ENCODE measurements at places on chromosomes 4 and X. TPM values are rescaled to one million over a fixed set of nuclear protein-coding genes. Genes with fewer than 3 reads are reported as not detected.

Gene UGT8
- 0.07 TPM for total RNA-seq

- peak; percentile 76 for DNase-seq
Observed at GRCh38 chr4:10879411-10880110, 195.0 kb upstream of the CLNK start.

Gene SYNPO2
- 0.37 TPM for total RNA-seq

DNA sequence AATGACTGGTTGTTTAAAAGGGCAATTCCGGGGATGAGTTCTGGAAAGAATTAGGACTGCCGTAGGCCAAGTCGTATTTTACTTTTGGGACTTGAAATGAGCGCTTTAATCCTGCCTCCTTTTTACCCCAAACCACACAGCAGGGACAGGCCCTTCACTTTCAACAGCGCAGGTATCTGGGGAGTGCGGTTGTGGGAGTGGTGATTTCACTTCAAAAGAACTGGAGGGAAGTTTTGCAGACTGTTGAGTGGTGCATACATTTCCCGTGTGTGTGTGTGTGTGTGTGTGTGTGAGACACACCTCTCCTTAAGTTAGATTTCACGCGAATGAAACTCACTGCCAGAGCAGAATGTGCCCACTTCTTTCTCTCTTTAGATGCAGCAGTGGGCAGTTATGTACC is 2.8 kb downstream of the NHS start:
- DNase-seq = peak; percentile 4

GRCh38 chrX:124440695-124441094 is 94.3 kb downstream of the SH2D1A start:
- no peak for DNase-seq

- peak; percentile 83 for DNase-seq
Observed at GRCh38 chr4:11480683-11481082, 52.0 kb upstream of the HS3ST1 start.

DNA sequence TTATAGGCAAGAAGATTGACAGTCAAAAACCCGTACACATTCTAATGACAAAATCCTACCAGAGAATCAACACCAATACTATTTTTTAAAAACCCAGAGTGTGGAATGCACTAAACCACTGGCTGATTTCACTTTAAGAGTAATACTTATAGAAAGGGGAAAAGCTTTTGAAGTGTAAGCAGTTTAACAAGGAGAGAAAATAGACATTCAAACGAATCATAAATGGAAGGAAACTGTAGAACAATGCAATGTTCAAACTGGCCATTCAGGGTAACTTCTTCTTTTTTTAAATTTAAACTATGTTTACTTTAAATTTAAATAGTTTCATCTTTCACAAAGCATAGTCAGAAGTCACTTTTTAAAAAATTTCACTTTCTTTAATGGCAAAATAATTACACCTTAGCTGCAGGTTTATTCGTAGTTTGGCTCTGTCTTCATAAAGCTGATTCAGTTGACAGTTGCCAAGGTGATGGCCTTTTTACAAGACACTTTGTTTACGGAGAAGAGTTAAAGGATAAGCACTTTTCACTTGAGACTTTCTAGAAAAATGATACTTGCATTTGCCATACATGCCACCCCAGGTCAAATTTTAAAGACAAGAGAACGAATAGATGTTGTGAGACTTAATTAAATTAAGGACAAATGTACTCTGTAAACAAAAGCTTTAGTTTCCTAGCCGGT is 82.4 kb upstream of the KLF3 start:
- no peak for DNase-seq

Gene BEX1
- total RNA-seq = 112 TPM

Gene FGFBP1
- total RNA-seq = 0.47 TPM

Gene ADGRG4
- total RNA-seq = 0.02 TPM

DNA sequence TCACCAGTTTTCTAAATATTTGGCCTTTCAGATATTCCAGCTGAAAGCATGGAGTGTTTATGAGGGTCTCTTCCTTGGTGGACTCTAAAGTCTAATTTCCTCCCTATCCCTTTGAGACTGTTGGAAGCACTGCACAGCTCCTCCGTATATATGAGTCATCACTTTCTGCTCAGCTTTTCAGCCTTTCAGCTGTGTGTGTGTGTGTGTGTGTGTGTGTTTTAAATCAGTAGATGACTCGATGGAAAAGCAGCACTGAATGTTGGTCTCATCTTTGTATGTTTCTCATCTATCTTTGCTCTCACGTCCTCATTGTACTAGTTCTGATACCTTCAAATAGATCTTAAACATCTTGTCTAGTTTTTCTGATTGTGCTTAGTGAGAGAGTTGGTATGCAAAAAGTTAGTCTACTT is 81.6 kb downstream of the ZFX start:
- peak; percentile 79 for DNase-seq

DNA sequence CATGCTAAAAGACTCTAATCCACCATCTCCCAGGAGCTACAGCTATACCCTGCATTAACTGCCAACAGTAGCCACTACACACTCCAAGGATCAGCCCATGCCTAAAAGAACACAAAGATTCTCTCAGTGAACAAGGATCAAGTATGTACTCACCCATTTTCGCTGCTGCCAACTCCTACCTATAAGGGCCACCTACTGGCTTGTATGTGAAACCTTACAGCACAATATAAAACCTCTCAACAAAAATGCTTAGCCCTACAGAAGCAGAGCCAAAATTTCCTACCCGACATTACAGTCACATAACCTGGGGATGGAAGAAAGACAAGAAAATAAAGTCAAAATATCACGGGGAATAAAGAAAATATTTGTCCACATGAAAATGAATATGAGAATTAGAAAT is 562.8 kb upstream of the POU3F4 start:
- peak; percentile 0 for DNase-seq

DNA sequence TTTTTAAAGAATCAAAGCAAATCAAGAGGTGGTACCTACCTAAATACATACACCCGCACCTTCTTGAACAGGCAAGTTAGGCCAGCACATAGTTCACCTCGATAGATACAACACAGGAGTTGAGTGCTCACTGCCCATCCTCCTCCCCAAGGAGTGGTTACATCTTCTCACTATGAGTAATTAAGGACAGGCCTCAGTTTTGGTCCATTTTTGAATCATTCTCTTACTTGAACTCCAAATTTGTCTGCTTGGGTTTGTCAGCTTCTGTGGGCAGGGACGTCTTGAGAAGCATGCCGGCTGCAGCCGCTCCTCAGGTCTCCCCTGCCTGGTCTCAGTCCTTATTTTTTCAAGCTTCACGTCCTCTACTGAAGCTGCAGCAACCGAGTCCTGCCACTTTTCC is 190.6 kb upstream of the RBPJ start:
- no peak for DNase-seq

GRCh38 chrX:53080628-53081580 is 1.3 kb upstream of the TSPYL2 start:
- DNase-seq = no peak

DNA sequence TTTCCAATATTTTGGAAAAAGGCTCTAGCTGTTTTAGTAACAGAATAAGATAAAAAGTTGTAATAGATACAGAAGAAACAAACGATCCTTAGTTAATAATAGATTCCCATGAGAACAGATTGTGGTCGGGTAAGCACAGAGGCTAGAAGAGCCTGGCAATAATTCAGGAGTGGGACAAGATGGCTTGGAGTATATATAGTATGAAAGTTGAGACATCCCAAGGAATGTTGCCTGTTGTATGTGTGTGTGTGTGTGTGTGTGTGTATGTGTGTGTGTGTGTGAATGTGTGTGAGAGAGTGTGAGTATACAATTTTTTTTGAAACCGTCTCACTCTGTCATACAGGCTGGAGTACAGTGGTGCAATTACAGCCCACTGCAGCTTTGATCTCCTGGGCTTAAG is 150.7 kb downstream of the PDGFC start:
- DNase-seq = no peak

Gene NSUN7
- total RNA-seq = not detected

DNA sequence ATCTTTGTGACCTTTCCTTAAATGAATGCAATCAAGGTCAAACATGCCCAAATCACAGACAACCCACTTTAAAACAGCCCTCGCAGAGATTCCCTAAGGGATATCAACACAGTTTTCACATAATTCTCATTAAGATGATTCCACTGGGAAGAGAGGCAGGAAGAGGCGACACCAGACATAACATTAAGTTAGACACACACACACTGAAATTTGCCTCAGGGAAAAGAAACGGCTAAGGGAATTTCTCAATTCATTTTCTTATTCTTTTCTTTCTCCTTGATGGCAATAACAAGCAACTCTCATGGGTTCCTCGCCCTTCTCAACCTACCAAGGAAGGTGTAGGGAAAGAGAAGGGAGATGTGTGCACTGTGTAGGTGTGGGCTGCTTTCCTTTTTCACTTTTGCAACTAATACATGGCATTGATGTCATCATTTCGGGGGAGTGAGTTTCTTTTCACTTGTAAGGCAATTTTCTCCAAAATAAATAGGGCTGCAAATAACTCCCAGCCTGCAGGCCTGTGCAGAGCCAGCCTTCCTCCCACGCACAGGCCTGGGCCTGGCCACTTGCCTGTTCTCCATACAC is 41.4 kb downstream of the SOD3 start:
- DNase-seq = no peak

Gene MAD2L1
- 110 TPM for total RNA-seq

Gene KLHL15
- total RNA-seq = 8.4 TPM

- DNase-seq = no peak
Observed at GRCh38 chrX:78800114-78800513, 52.6 kb downstream of the LPAR4 start.

GRCh38 chr4:8831221-8832112 is 40.2 kb downstream of the HMX1 start:
- no peak for DNase-seq

DNA sequence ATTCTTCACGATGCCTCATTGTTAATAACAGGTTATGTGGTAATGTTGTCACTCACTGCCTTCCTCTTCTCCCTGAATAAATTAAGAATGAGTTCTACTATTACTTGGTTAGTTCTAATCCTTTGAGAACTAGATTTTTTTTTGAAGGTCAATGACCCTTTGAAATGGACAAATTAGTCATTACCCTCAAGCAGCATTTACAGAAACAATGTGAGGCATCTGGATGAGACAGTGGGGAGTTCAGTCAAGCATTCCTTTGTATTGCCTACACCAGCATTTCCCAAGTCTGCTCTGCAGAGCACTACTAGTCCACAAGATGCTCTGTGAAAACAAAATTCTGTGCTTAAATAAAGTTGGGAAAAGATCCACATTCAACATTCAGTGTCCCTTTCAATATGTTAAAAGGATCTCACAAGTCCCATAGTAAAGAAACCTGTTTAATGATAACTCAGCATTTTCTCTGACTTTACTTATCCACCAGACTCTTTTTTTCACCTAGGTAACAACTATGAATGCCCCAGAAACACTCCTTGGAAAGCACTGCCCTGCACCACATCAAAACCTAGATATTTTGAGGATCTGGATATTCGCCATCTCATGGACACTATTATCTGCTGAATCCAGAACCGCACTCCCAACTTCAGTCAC is 60.6 kb downstream of the CHRDL1 start:
- peak; percentile 84 for DNase-seq

DNA sequence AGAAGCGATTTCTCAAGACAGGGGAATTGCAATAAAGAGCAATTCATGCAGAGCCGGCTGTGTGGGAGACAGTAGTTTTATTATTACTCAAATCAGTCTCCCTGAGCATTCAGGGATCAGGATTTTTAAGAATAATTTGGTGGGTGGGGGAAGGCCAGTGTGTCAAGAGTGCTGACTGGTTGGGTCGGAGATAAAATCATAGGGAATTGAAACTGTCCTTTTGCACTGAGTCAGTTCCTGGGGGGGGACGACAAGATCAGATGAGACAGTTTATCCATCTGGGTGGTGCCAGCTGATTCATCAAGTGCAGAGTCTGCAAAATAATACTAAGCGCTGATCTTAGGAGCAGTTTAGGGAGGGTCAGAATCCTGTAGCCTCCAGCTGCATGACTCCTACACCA is 502.4 kb downstream of the NLGN4X start:
- peak; percentile 79 for DNase-seq

DNA sequence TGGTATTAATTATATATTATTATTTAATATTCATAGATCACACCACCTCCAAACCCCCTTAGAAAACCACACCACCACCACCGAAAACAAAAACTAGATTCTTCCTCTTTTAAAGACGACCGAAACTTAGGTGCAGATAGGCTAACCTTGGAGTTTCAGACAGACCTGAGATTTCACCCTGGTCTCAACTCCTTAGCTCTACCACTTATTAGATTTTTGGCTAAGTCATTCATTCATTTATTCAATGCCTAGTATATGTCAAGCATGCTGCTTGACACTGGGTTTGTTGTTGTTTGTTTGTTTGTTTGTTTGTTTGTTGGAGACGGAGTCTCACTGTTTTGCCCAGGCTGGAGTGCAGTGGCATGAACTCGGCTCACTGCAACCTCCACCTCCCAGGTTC is 9.5 kb upstream of the BMP2K start:
- DNase-seq = no peak

- DNase-seq = no peak
Observed at GRCh38 chr4:153997516-153997915, 208.6 kb upstream of the SFRP2 start.
